Brain microvascular endothelial cell (primary cell): ENCODE measurements at places on chromosomes 13 and 19.

- no peak for DNase-seq
These were observed 67.7 kb downstream of the EPSTI1 start for GRCh38 chr13:42924344-42924743.

- no peak for DNase-seq
These were observed 8.0 kb downstream of the LILRB4 start for GRCh38 chr19:54670576-54671357.

- no peak for DNase-seq
These were observed 186.5 kb downstream of the NHLRC3 start for GRCh38 chr13:39224671-39225240.

DNA sequence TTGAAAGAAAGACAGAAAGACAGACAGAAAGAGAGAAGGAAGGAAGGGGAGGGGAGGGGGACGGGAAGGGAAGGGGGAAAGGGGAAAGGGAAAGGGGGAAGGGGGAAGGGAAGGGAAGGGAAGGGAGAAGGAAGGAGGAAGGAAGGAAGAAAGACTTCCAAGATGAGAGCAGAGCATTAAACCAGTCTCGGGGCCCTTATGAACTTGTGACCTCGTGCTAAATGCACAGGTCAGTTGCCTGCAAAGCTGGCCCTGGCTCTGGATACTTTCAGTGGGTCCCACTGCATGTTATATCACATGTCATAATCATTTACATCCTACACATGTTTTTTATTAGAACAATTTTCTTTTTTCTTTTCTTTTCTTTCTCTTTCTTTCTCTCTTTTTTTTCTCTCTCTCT lies 24.2 kb upstream of the ABCC4 start:
- DNase-seq, result no peak

DNA sequence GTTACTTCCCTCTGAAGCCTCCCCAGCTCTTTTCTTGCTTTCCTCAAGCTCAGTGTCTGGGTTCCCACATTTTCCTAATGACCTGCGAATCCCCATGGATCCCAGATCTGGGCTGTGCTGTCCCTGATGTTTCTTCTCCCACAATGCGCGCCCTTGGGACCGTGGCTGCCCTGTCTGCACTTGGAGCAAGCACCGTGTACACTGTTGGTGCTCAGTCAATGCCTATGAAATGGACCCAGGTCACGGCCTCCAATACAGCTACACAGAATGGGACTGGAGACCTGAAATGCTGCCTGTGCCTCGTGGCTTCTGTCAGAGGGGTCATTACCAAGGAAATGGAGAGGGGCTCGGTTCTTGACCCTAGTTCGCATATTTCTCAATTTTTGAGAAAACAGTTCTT lies 160.1 kb upstream of the SOX1 start:
- DNase-seq, result no peak

- DNase-seq, result no peak
These were observed 4.1 kb upstream of the CNOT3 start for GRCh38 chr19:54133312-54133956.

- DNase-seq, result no peak
These were observed 5.2 kb downstream of the LCP1 start for GRCh38 chr13:46176756-46177155.
